Thymus (tissue), 14 donors: ENCODE measurements at places on chromosomes 16 and 17. TPM values are rescaled to one million over a fixed set of nuclear protein-coding genes. Genes with fewer than 3 reads are reported as not detected.

KLHL10 gene
- total RNA-seq = not detected

ABI3 gene
- total RNA-seq = 13.4 TPM

SPN gene
- 48.7 TPM for total RNA-seq

CCL11 gene
- 0.33 TPM for total RNA-seq

DNA sequence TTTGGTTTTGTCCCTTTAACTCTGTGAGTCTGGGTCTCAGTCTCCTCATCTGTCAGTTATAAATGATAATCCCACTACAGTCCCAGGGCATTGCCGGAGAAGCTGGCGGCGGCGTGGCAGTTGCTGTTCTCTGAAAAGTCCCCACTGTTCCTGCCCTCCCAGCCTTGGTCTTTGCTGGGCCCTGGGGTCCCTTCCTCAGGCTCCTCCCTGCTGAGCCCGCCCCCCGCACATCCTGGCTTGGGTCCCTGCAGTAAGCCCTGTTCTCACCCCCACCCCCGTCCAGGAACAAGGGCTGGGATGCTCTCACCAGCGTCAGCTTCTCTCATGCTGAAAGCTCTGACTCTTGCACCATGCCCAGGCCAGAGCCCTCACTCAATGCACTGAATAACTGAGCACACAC is 35.3 kb upstream of the PEMT start:
- no peak overlapping the region for H3K27ac ChIP-seq
- DNase-seq = no peak
- H3K4me3 ChIP-seq = no peak overlapping the region
- no peaks in the 10 kb centered on the region for H3K36me3 ChIP-seq
- peaks cover 10% of the 10 kb centered on the region for H3K4me1 ChIP-seq

DNA sequence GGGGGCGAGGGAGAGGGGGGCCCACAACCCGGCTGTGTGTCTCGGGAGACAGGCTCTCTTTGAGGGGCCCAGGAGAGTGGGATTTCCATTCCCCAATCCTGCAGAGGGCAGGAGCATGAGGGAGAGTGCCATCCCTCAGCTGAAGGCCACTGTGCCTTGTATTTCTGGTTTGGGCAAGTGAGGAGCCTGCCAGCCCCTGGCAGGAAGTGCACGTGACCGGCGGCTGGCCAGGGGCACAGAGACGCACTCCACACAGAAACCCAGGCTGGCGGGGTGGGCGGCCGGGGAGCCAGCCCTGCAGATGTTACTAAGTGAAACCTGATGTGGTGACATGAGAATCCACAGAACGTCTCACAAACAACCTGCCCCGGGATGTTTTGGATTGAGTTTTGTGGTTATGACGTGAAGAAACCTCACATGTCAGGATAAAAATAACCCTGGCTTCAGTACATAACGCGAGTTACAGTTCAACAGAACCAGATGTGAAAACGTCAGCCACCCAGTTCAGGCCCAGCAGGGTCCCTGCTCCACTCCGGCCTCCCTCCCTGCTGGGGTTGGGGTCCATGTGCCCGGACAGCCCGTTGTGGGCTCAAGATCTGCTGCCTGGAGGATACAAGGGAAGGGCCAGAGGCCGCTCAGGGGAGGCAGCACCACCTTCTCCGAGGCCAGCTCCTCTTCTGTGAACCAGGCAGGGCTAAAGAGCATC is 51.7 kb upstream of the MTSS2 start:
- H3K4me3 ChIP-seq = peak overlapping the region; percentile 33
- H3K4me1 ChIP-seq = peaks cover 69% of the 10 kb centered on the region
- no peaks in the 10 kb centered on the region for H3K27me3 ChIP-seq
- H3K36me3 ChIP-seq = peaks cover 22% of the 10 kb centered on the region
- peak; percentile 58 for DNase-seq

DNA sequence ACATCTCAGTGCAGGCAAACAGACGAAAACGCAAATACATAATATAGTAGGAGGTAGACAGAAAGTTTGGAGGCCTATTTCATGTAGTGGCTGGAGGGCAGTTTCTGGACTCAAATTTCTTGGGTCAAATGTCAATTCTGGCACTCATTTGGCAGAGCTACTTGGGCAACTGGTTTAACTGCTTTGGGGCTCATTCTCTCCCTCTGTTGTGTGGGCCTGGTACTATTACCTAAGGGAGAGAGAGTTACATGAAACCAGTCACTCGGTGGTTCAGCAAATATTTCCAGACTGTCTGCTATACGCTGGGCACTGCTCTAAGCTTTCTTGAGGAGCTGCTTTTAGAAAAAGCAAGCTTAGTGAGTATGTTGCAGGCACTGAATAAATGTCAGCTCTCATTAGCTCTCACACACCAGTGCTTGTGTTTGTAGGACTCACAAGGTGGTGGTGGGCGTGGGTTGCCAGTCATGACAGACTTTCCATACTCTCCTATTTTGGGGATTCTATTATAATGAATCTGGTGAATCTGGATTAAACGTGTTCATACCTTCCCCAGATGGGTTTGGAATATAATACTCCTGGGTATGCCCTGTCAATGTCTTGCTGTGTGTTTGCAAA is 1.8 kb upstream of the SHISA9 start:
- H3K27me3 ChIP-seq = peaks cover 64% of the 10 kb centered on the region
- no peaks in the 10 kb centered on the region for H3K36me3 ChIP-seq
- H3K4me3 ChIP-seq = no peak overlapping the region
- H3K27ac ChIP-seq = no peak overlapping the region
- no peak for DNase-seq

DNA sequence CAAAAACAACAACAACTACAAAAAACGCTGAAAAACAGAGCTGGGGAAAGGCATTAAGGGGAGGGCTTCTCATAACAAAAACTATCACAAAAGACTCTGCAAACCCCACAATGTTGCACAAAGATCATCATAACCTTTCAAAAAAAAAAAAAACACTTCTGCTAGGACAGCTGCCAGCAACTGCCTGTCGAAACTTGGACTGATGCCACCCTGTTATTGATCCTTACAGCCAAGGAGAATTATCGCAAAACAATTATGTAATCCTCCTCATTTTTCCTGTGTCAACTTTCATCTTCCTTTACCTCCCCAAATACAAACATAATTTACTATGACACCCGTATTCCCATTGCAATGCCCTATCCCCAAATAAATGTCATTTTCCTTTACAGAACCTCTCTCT is 9.3 kb downstream of the CCDC40 start:
- H3K4me3 ChIP-seq = no peak overlapping the region
- no peak for DNase-seq
- H3K4me1 ChIP-seq = no peaks in the 10 kb centered on the region
- H3K36me3 ChIP-seq = no peaks in the 10 kb centered on the region
